ENCODE measurements at places on chromosomes 3 and 15.

DNA sequence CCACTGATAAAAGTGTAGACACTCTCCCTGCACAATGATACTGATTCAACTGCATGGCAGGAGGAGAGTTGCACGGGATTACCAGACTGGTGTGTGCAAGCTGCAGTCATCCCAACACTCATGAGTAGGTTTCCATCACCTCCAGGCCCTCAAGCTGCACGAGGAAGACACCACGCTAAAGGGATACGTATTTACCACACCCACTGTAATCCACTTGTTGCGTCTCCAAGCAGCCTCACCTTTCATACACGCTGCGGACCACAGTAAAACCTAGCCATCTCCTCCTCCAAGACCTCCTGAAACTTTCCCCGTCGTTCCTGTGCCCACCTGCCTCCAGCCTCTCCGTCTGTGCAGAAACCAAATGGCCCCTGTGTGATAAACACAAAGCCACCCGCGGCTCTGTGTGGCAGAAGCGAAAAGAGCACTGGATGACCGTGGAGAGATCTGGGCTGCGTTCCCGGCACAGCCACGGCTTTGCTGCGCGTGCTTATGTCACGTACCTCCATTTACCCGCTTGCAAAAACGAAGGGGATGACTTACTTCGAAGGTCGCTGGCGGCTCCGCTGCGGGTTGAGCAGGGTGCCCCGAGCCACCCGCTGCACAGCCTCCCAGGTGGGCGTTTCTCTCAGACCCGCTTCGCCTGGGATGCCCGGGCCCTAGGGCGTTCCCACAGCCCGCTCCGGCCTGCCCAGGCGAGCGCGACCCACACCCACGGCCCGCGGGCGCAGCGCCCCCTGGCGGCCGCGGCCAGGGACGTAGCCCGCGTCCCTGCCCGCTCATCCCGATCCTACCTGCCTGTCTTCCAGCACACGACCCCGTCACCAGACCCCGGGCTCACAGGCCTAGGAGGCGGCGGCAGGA, 643 bp downstream of the ABCC5 start:
- DNase-seq, result no peak

DNA sequence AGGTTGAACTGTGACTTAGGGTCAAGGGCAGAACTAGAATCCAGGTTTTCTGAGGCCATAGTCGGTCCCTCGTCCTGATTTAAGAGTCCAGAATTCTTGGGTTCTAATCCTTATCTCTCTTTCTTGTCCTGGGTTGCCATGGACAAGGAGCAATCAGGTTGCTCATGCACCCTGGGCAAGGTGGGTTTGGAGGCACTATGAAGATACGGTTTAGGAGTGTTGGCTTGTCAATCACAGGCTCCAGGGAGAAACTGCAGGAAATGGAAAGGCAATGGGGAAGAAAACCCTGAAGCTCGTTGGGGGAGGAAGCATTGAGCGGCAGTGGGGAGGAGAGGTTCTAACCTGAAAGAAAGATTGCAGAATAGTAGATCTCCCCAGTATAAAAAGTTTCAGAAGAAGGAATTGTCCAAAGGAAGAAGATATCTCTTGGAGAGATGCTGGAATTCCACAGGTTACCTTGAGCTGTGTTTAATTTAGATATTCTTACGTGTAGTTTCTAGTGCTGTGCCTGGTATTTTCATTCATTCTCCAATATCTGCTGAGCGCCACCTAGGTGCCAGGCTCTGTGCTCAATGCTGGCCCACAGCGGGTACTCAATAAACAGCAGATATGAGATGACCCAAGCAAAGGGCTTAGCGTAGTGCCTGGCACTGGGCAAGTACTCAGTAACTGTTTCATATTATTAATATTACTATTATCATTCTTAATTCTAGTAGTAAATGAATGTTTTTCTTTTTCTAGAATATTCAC, 2.0 kb downstream of the ACAN start:
- no peak for DNase-seq

GRCh38 chr15:66566963-66567531, 1.2 kb upstream of the LCTL start:
- peak; percentile 5 for DNase-seq

DNA sequence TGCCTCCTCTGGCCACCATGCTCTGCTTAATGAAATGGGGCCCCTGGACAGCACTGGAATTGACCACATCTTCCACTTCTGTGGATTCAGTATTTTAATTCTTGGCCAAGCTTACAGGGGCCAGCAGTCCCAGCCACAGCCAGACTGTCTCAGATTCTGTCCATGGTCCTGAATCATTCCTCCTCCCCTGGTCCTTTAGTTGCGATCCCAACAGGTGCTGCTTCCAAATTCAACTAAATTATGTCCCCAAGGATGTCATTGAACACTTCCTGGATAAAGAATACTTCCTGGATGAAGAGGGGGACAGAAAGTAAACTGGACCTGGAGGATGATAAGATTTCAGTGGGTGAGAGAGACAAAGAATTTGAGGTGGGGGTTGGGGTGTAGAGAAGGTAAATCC, 111.1 kb upstream of the FOXB1 start:
- DNase-seq, result no peak

DNA sequence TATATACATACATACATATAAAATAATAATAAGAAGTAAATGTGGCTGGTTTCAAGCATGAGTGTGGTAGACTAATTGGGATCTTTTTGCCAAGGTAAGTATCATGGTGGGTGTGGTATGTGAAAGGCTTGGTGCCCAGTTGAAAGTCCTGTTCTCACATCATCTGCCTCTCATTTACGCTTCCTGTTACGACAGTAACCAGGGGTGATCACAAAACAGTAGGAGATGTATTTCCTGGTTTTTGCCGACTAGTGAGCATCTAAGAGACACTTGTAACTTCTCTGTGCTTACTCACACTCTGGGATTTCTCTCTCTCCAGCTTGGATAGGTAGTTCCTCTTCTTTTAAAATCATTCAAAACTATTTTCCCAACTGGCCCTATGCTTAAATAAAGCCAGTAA, 1028.3 kb upstream of the NR2F2 start:
- no peak for DNase-seq

DNA sequence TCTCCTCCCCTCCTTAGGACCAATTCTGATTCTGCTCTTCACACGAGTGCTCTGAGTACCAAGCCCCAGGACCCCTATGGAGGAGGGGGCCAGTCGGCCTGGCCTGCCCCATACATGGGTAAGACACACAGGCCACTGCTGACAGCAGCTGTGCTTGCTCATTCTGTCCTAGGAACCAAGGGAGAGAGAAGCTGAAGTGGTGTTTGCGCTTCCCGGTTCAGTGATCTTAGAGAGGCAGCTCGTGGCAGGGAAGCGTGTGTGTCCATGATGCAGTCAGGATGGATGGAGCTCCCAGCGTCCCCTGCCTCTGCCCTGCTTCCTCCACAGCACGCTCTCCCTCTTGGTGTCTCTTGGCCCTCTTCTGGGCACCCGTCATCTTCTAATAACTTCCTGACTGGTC, 77.6 kb downstream of the CRTC3 start:
- no peak for DNase-seq

GRCh38 chr3:45261333-45262110, 35.4 kb upstream of the TMEM158 start:
- no peak for DNase-seq

DNA sequence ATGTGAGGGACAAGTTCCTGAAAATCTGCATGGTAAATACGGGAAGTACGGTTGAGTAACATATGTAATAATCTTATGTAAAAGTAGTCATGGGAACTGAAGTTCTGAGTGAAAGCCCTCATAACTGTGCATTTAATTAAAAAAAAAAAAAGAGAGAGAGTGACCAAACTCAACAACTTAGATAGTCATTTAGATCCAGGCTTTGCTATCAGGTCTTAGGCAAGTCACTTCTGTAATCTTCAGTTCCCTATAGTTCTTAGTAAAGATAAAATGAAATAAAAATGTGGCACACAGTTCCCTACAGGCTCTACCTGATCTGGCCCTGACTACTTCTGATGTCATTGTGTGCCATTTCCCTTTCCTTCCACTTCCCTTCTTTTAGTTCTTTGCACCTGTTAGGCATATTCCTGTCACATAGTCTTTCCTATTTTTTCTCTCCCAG, 15.0 kb downstream of the RNF111 start:
- no peak for DNase-seq

DNA sequence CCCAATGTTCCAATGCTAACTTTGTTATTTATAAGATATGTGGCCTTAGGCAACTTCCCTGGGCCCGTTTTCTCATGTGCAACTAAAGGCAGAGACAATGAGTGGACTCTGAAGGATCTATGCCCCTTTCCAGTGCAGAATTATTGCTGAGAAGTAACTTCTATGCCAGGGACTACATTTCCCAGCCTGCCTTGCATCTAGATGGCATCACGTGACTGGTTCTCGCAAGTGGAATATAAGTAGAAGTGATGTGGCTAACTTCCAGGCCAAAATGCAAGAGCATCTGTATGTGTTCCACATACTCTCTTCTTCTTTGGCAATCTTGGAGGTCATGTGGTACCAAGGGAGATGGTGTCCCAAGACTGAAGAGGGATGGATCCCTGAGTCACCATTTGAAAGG, 674.4 kb downstream of the NTRK3 start:
- DNase-seq, result no peak

- no peak for DNase-seq
These were observed 144.0 kb upstream of the PDZRN3 start for GRCh38 chr3:73768524-73769308.

All from activated CD8-positive, alpha-beta memory T cell treated with anti-CD3 and anti-CD28 coated beads for 1 hour (primary cell).